ENCODE measurements at places on chromosomes 11 and 22. TPM values are rescaled to one million over a fixed set of nuclear protein-coding genes. Genes with fewer than 3 reads are reported as not detected.

OR8G5 gene
- total RNA-seq = not detected

CRYBB3 gene
- total RNA-seq = not detected

PHLDA2 gene
- total RNA-seq = 7.6 TPM

ANGPTL5 gene
- total RNA-seq = not detected

SMCO4 gene
- 13.9 TPM for total RNA-seq

TBCEL gene
- 24.9 TPM for total RNA-seq

MAPK11 gene
- 7.4 TPM for total RNA-seq

C1QTNF5 gene
- total RNA-seq = 3.5 TPM

GLB1L2 gene
- 0.37 TPM for total RNA-seq

SAC3D1 gene
- 20.3 TPM for total RNA-seq

CCDC87 gene
- total RNA-seq = 0.25 TPM

MS4A6E gene
- not detected for total RNA-seq

OR51B2 gene
- not detected for total RNA-seq

NXPE1 gene
- not detected for total RNA-seq

SLC35F2 gene
- total RNA-seq = 22.9 TPM

PTPRCAP gene
- 0.44 TPM for total RNA-seq

IL17REL gene
- total RNA-seq = not detected

TSPAN18 gene
- not detected for total RNA-seq

TRIM51 gene
- total RNA-seq = not detected

DSCAML1 gene
- not detected for total RNA-seq

C11orf68 gene
- total RNA-seq = 28.2 TPM

CARD18 gene
- not detected for total RNA-seq

SERGEF gene
- total RNA-seq = 21.4 TPM

LRRC10B gene
- not detected for total RNA-seq

RIMBP3C gene
- total RNA-seq = 0.11 TPM

KREMEN1 gene
- total RNA-seq = 6.6 TPM

THY1 gene
- total RNA-seq = 162 TPM

PIWIL4 gene
- 1.4 TPM for total RNA-seq

MAPK8IP2 gene
- 0.37 TPM for total RNA-seq

CCDC116 gene
- total RNA-seq = 0.22 TPM

OPCML gene
- total RNA-seq = 0.22 TPM

TEX54 gene
- not detected for total RNA-seq

CREB3L1 gene
- total RNA-seq = 27.1 TPM

ARHGAP8 gene
- total RNA-seq = 0.25 TPM

MN1 gene
- under 0.01 TPM for total RNA-seq

SLC5A1 gene
- total RNA-seq = not detected

CFAP300 gene
- total RNA-seq = 7.9 TPM

MRPL23 gene
- 349 TPM for total RNA-seq

RAC2 gene
- total RNA-seq = 4.0 TPM

CRYAB gene
- total RNA-seq = 6.0 TPM

CTSW gene
- 0.12 TPM for total RNA-seq

OR52E8 gene
- total RNA-seq = not detected

VPREB1 gene
- not detected for total RNA-seq

OR5B17 gene
- not detected for total RNA-seq

LRP5 gene
- 52.1 TPM for total RNA-seq

CUL5 gene
- total RNA-seq = 40.3 TPM

MUC6 gene
- not detected for total RNA-seq

LSP1 gene
- total RNA-seq = 0.33 TPM

C11orf21 gene
- not detected for total RNA-seq

Data from uterine smooth muscle cell (primary cell).